ENCODE measurements at places on chromosomes 2 and 18.

DNA sequence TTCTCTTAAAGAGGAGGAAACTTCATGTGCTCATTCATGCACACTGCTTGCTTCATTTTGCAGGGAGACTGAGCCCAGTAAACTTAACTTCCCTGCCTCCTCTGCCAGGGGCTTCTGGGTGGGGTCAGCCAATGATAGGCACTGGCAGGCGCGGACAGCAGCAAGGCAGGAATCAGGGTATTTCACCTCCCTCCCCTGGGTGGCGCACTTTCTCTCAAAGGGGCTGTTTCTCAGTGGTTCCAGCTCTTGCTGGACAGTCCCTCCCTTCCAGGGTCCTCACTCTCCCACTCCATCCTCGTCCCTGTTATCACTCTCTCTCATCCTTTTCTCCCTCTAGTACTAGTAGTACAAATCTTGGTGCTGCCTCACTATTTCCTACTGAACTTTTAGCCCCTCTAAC is 320.5 kb upstream of the ZNF521 start:
- no peak for DNase-seq

DNA sequence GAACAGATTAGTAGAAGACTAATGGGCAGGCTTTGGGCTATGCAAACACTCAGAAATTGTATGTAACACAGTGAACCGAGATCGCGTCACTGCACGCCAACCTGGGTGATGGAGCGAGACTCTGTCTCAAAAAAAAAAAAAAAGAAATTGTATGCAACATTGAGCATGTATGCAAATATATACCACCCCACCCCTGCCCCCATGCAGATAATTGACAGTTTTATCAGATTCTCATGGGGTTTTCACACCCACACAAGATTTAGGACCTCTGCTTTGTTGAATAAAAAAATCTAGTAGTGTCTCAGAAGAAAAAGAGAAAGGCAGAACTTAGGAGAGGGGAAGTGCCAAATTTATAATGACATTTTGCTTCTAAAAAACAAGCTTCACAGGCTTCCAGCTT is 131.6 kb upstream of the FN1 start:
- no peak for DNase-seq

DNA sequence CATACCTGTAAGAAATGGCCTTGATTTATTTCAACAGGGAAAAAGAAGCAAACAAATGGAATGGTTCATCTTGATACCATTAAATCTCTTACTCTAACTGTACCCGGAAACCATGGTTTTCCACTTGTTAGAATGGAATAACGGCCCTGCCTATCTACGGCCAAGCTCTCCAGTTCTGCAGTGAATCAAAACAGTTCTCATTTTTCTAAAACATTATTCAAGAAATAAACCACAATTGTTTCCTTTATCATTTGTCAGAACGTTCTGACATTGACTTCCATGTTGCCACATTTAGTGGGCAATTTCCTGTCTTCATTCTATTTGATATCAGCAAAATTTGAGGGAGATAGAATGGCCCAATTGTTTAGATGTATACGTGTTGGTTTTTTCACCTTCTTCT is 118.8 kb upstream of the CDH19 start:
- DNase-seq = no peak

GRCh38 chr2:157871415-157871814 is 4.7 kb downstream of the ACVR1 start:
- no peak for DNase-seq

DNA sequence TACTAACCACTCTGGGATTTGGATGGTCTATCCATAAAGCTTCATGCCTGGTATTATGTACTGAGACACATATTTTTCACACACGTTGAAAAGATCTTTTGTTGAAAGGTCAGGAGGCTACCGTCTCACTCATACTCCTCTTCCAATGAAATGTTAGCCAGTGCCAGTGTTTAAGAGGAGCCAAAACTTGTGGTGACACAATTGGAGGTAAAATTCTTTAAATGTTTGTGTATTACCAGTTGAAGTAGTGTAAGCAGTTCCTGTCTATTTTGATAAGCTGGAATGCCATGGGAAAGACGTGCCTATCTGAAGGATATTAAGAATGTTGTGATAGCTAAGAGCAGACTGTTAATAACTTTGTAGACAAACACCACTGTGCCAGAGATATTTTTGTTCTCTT is 32.1 kb downstream of the MARCHF7 start:
- DNase-seq = peak; percentile 64

- no peak for DNase-seq
Measured at GRCh38 chr2:212414767-212415211, 123.8 kb downstream of the ERBB4 start.

- DNase-seq = no peak
Measured at GRCh38 chr2:59276917-59277316, 1035.8 kb upstream of the FANCL start.

DNA sequence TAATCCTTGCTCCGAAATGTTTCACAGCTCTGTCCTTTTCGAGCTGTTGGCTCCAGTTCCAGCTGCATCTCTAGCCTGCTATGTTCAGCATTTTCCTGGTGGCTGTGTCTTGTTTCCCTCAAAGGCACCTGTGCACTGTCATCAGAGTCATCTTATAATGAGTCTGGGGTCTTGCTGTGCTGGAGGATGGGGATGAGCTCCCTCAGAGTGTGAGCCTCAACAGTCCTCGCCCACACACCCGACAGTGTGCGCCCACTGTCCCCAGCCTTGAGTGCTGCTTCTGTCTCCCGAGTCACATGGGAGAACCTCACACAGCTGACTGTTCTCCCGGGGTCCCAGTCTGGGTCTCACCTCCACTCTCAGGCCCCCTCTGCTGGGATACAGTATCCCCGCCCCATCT is 25.4 kb downstream of the SPP2 start:
- no peak for DNase-seq

DNA sequence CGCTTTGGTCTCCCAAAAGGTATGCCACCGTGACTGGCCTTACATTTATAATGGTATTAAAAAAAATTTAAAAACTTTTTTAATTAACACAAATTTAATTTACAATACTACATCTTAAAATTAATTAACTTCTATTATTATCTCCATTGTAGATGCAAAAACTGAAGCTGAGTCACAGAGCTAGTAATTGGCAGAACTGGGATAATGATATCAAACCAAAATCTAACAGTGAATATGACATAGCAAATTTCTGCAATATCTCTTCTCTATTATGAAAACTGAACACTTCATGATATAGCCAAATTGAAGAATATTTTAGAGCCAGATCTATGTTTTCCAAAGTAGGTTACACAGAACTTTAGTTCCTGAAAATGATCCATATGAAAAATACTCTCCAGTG is 66.4 kb upstream of the CHAC2 start:
- no peak for DNase-seq

DNA sequence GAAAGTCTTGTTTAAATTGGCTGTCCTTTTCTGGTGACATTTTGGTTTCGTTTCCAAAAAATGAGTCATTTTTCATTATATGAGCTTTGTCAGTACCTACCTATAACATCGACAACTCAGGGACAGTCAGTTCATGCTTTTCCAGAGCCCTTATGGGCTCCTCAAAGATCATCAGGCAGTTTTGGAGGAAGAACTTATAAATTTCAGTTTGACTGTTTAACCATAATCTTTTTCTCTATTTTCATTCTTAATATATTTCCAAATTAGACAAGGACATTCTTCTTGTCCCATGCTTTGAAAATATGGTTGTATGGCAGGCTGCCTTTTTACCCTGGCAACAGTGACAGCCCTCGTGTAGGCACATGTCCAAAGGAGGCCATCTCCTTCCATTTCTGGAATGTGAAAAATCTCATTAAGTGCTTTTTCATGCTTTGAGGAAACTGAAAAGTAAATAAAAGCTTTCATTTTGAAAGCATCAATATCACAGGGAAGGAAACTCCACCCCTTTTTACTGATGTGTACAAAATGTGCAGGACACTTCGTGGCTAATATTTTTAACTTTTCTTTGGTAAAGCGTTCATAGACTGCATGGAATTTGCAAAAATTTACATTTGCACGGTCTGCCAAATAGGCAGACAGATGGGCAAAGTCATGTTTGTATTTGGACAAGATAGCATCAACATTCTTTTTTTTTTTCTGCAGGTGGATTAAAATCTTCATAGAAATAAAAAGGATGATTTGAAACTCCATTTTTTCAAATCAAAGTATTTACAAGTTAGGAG is 7.2 kb upstream of the PROC start:
- DNase-seq = peak; percentile 52

DNA sequence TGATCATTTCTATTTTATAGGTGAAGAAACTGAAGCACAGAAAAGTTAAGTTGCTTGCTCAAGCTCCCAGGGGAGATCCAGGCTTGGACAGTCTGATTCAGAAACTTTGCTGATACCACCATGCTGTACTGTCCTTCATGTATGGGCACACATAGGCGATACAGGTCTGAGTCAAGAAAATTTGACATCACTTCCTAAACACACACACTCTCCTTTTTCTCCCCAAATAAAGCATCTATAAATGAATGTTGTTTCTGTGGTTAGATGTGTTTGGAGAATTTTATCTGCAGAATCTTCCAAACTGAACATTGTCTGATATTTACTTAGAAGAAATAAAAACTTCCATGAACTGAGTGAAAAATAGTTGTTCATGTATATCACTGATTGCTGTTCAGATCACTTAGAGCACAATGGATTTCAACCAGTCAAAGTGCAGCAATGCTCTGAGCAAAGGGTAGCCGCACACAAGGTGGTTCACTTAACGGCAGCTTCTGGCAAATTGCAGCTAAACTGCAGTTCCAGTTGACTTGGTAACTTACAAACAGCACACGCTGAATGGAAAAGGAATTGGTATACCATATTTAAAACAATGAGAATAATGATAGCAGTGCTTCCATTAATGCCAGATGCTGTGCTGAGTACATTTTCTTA is 10.0 kb upstream of the AGFG1 start:
- DNase-seq = no peak

DNA sequence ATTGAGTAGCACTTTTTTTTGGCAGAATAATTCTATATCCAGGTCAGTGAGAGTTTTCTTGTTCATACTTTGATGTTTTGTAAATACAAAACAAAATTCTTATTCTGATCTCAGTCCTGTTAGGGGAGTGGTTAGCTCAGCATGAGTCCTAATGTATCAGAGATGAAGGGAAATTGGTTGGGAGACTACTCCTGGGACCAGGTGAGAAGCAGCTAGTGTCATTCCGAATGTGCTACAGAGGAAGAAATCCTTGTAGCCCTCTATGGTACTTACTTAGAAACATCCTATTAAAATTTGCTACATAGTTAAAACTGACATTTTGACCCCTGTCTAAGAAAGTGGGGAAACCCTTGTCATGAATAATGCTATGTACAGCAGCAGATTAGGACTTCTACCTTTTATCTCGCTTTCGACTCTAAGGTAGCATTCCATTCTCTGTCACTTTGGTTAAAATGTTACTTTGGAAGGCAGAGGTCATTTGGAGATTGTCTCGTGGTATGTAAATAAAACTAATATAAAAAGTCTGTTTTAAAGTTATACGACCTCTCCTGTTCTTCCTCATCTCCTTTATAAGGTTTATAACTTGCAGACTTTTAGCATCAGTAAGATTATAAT is 65.8 kb downstream of the PARD3B start:
- no peak for DNase-seq

- DNase-seq = no peak
Measured at GRCh38 chr2:46162329-46163097, 134.7 kb upstream of the EPAS1 start.

DNA sequence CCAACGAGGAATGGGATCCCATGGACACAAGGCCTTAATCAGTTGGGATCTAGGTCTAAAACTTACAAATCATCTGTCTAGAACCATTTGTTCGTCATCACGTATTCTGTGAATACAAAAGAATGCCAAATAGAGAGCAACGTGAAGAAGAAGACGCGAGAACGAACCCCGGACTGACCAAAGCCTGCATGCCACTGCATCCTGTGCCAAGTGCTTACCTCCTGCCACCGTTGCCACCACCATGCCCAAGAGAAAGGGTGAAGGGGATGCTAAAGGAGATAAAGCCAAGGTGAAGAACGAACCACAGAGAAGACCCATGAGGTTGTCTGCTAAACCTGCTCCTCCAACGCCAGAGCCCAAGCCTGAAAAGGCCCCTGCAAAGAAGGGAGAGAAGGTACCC is 30.2 kb downstream of the ITSN2 start:
- no peak for DNase-seq

GRCh38 chr2:144524118-144525009 is 4.4 kb upstream of the ZEB2 start:
- DNase-seq = no peak

- peak; percentile 42 for DNase-seq
Measured at GRCh38 chr2:152284398-152284797, 50.6 kb upstream of the FMNL2 start.

DNA sequence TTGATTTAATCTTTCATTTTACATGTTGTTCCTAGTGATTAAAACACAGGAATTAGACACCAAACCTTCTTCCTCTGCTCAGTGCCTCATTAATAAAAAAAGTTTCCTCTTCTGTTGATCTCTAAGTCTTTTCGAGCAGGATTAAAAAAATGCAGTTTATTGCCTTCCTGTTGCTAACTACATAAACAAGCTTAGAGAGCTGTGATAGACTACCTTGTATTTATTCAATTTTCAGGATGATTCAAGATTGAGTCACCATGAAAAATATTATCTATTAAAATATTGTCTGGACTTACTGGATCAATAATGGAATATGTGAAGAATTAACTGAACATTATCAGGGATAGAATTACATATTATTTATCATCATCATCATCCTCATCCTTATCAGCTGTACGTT is 1089.6 kb upstream of the CNTNAP5 start:
- no peak for DNase-seq

DNA sequence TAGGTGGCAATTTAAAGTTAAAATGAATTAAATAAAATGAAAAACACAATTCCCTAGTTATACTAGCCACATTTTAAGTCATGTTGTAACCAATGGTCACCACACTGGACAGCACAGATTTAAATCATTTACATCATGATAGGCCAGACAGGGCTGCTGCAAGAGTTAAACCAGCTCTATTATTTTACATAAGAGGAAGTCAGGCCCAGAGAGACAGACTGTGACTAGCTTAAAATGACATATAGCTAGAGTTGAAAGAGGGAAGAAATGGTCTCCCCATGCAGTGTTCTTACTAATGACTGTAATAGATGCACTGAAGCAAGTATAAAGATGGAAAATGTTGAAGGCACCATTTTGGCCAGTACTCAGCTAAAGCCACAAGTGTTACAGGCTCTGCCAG is 69.6 kb downstream of the SLC66A3 start:
- no peak for DNase-seq

DNA sequence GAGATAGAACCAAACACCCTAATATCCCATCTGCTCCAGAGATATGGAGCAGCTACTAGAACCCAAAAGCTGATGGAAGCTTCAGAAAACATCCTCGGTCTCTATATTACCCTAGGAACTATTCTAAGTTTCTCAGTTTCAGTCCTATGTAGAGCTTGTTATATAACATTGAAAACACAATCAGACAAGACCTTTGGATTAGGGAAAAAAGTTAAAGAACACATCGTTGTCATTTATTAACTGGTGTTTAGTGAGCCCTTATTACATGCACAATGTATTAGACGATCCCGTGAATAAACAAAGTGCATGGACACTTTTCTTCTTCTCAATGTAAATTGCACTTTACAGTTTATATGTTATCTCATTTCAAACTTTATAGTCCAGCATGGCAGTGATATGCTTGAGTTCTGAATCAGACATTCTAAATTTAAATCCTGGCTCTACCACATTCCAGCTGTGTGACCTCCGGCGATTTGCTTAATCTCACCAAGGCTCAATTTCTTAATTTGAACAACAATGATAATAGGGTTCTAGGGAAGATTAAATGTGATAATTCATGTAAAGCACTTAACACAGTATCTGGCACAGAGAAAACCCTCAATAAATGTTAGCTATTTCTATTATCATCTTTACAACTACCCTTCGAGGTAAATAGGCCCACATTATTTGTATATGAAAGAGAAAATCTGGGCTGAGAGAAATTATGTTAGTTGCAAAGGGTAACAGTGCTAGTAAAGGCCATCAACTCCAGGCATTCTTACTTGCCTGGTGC is 83.6 kb upstream of the PIK3C3 start:
- no peak for DNase-seq
